ENCODE measurements at places on chromosomes 16 and 17.

- DNase-seq, result no peak
Measured at GRCh38 chr16:645852-646678, 3.1 kb upstream of the WDR90 start.

GRCh38 chr16:58044266-58045019 is 18.9 kb downstream of the MMP15 start:
- DNase-seq, result no peak

DNA sequence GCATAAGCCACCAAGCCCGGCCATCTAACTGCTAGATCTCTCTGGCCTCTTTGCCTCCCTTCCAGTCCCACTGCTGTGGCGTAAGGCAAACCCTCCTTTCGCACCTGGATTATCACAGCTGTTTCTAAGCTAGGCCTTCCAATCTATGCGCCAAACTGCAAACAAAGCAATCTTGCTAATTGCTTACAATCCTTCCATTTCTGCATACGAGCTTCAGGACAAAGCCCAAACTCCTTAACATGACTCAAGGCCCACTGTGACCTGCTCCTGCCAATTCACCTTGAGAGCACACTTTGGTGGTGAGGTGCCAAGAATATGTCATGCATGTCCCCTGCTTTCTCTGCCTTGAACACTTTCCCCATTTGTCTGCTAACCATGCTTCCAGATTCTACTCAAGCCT is 6.0 kb upstream of the ARL5C start:
- no peak for DNase-seq

GRCh38 chr17:17508646-17509591 is 12.7 kb upstream of the RASD1 start:
- no peak for DNase-seq

DNA sequence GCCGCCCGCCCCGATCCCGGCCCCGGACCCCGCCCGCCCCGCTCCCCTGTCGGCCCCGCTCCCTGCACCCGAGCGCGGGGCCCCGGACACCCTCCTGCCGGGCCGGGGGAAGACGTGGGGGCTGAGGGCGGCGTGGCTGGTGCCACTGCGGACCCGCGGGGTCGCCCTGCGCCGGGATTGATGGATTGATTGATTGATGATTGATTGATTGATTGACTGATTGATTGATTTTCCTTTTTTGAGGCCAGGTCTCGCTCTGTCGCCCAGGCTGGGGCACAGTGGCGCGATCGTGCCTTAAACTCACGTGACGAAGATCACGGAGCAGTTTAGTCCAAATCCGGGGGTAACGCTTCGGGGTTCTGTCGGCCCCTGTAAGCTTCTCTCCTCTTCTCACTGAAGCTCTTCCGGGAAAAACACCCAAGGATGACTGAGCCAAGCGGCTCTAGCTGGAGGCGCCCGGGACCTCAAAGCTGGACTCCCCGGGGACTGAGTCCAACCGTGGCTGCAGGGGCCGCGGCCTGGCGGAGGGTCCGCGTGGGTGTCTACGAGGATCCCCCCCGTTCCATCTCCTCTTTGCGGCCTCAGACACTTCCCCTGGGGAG is 40.2 kb upstream of the BHLHA9 start:
- DNase-seq, result no peak

- no peak for DNase-seq
Measured at GRCh38 chr17:31355935-31356334, 34.5 kb upstream of the EVI2A start.

DNA sequence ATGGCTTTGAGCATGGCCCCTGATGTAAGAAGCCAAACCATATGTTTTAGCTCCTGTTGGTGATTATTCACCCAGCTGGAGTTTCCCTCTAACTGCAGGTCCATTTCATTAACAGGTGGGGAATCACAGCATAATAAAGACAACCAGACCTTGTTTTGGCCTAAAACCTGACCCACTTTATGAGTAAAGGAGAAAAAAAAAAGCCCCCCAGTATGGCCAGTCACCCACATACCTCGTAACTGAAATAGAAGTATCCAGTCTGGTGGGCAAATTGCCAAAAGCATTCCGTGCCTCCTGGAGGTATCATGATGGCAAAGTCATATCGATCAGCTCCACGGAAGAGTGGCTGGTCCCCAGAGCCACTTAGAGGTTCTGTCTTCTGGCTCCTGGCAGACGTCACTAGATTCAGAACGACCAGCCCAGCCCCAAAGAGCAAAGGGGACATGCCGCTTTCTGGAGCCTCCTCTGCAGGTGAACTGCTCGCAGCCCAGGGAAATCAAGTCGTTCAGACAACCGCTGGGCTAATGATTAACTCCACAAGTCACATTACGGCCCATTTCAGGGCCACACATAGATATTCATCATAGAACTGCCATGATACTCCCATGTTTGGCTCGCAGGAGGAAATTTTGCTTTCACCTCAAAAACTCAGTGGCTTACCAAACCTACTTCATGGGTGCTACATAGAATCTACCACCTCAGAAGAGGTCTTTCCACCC is at the start of gene TMED6:
TSS of gene TMED6 (minus strand) at position 478 of the 719 bp plus-strand sequence. CDS start at position 445, 33 bp downstream.
- no peak for DNase-seq

DNA sequence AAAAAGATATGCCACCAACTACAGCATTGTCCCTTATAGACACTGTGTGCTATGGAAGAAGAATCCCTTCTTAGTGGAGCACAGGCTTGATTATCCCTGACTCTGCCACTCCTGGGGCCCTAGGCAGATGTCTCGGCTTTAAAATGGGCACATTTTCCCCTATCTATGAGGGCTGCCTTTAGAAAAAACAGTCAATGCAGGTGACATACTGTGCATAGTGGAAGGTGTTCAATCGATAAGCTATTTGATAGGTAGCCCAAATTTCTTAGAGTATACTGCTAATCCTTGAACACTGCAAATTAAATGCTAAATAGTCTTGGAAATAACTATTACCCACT is 64.4 kb downstream of the PARN start:
- no peak for DNase-seq

DNA sequence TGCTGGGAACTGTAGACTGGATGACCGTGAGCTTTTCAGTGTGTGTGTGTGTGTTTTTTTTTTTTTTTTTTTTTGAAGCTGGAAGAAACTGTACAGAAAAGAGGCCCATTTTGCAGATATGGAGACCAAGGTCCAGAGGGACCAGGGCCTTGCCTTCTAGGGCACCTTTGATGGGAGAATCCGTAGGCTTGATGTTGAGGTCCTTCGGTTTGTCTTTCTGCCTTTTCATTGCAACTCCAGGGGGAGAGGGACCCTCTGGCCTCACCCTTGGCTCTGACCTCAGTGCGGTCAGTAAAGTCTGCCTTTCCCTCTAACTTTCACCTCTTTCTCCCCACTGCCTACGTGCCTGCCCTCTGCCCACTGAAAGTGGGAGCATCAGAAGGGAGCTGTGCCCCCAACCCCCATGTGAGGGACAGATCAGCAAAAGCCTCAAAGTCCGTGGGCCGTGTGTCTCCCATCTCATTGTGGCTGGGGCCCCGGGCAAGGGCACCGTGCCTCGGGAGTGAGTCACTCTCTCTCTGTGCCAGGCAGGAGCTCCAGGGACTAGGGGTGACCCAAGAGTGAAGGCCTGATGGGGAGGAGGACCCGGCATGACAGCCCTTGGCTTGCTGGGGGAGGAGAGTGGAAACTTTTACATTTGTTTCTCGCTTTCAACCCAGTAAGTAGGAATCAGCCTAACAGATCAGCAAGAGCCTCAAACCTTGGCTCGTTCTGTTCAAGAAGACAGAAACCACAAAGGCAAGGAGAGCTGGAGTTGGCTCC is 123.6 kb downstream of the CMIP start:
- peak; percentile 13 for DNase-seq

- DNase-seq, result peak; percentile 60
Measured at GRCh38 chr17:27430882-27431491, 25.3 kb upstream of the KSR1 start.

DNA sequence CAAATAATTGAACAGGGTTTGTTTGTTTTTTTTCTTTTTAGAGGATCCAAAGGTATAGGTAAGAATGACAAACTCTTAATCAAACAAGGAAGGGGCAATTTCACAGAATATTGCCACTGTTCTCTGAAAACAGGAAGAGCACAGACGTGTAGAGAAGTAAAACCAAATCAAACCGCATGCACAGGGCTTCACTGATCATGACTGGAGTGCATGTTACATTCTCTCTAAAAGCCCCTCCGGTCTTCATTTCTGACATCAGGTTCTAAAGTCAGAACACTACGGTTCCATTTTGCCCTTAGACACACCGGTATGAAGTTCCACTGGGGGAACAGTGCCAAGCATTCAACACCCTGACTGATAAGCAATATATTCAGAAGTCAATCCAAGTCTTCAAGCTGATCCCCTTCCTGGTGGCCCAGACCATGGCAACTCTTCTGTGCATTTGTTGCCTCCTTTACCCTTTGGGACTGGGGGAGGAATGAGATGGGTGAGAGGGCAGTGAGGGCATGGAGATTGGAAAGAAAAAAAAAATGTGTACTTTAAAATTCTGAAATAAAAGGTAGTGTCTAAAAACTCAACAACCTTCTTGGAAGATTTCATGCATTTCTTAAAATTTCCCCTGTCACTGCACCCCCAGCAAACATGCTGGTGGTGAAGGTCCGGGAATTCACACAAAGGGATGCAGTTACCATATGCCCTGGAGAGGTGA is 1.4 kb downstream of the MMD start:
- DNase-seq, result no peak

GRCh38 chr17:32558326-32558955 is 71.6 kb downstream of the CDK5R1 start:
- no peak for DNase-seq

DNA sequence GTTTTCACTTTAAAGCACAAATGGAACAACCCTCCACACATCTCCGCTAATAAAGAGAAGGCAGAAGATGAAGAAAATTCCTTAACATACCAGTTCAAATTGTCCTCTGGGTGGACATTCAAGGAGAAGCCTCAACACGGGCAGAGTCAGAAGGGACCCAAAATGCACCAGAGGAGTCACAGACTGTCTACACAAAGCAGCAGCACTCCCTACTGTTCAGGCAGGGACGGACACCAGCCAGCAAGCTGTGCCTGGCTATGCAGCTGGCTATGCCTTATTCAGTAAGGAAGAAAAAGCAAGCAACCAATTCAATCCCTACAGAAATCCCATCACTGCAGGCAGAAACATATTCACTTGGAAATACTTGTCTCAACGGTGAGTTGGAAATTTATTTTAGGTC is 8.1 kb downstream of the DNAJC7 start:
- DNase-seq, result no peak

DNA sequence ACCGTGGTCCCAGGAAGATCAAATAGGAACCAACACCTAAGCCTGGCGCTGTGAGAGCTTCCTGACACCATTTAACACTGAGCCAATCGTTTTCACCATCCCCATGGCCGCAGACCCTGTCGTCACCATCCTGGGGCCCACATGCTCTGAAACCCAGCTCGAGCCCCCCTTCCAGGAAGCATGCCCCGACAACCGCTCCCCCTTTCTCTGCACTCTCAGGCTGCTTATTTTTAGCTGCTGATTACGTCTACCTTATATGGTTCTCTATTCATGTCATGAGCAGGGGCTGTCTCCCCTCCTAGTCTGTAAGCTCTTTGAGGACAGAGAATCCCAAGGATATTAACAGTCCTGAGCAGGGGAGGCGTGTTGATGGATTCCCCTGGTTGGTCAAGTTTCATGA is 10.5 kb downstream of the SRL start:
- DNase-seq, result no peak

DNA sequence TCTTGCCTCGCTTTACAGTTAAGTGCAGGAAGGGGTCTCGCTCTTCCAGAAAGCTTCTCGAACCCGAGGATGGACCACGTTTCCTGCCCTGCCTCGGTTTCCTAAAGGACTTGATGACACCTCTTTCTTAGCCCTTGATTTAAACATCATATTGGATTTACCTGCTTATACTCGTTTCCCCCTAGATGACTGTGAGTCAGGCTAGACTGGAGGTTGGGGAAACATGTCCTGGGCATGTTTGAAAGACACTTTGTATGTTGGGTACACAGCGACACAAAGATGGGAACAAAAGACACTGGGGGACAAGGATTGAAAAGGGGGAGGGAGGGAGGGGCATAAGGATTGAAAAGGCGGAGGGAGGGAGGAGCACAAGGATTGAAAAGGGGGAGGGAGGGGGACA is 30.0 kb downstream of the SDK2 start:
- DNase-seq, result no peak

DNA sequence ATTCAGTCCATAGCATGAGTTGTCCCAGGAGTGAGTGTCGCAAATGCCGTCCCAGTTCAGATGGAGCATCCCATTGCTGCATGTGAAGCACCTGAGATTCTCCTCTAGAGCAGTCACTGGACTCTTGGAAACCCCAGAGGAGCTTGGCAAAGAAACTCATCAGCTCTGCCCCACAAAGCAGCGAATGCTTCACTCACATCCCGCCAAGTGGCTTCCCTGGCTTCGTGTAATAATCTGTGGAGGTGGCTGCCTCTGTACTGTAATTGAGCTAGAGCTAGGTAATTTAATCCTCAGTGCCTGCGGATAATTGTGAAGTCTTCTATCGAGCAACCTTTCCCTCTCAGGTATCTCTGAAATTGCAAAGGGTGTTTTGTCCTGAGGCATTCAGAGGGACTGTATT is 107.1 kb downstream of the SNX29 start:
- DNase-seq, result no peak

DNA sequence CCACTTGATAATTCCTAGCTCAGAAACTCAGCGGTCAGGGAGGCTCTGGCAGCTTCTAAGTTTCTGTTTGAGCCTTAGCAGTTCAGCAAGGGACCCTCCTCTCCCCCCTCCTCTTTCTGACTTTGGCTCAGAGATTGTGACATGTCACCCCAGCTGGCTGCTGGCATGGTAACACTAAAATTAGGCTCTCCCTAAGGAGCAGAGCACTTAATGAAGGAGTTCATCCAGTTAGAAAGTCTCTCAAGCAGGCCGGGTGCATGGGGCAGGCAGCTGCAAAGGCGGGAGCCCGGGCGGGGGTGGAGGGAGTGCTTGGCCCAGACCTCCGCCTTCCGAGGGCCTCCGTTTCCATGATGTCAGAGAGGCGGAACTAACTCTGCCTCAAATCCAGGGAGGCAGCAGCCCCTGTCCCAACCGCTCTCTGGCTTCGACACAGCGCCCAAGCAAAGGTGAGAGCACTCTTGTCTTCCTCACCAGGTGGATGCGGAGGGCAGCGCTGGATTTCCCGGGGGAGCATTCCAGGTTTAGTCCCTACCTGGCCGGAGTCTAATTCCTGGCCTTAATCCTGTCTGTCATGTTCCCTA is 128.0 kb upstream of the PLCG2 start:
- no peak for DNase-seq

GRCh38 chr17:676060-676700 is 38.5 kb downstream of the VPS53 start:
- DNase-seq, result no peak

DNA sequence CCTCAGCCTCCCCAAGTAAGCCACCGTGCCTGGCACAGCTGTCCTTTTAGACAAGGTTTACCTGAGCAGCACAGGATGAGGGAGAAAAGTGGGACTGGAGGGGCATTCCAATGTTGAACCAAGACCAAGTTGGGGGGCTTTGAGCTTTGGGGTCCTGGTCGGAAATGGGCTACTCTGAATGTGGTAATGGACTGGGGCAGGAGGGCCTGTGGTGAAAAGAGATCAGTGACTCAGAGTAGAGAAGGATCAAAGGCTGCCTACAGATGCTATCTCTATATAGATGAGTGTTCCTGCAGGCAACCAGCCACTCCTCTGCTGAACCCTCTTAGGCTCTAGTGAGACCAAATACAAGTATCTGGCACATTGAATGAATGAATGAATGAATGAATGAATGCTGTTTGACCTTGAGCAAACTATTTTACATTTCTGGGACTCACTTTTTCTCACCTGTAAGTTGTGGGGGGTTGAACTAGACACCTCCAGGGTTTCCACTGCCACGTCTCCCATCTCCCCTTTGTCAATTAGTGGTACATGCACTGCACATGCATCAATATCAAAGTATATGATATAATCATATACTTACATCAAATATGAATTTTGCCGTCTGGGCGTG is 26.3 kb upstream of the ETV4 start:
- DNase-seq, result no peak
